ENCODE measurements at places on chromosomes 5 and 9.

DNA sequence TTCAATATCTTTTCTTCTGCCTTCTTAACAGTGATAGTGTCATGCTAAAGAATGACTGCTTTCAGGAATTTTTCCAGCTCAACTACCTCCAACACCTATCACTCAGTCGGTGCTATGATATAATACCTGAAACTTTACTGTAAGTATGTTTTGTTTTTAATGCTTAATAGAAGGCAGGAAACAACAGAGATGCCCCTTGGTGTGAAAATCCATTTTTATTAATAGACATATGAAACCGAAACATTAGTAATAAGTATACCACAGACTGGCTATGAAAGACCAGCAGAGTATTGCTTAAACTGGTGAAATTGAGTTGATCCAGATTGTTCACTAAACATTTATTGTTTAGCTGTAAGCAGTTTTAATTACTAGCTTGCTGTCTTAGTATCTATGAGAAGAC is 25.2 kb downstream of the SKP2 start:
- DNase-seq: no peak

- no peak for DNase-seq
Observed at GRCh38 chr9:109593612-109594011, 95.5 kb upstream of the PTPN3 start.

GRCh38 chr5:2187687-2188086 is 305.0 kb upstream of the IRX4 start:
- DNase-seq: no peak

DNA sequence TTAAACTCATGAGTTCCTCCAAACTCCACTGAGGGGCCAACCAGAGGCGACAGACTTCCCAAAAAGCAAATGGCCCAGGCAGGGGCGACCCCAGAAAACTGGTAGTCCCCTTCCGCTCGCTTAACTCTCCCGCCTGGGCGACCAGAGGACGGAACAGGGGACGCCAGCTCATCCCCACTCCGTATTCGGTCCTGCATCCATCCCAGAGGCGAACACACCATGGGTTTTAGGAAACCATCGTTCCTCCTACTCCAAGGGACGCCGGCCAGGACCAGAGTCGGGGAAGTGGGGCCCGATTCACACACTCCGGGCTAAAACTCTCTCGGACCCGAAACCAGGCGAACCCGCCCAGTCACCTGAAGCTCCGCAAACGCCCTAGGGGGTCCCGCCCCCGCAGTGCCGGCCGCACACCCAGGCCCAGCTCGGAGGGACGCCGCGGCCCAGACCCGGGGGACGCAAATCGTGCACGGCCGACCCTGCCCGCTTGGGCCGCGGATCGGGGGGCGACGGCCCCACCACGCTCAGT is 478 bp downstream of the TEX10 start:
- no peak for DNase-seq

- no peak for DNase-seq
Observed at GRCh38 chr9:81052846-81053245, 636.5 kb downstream of the TLE1 start.

- DNase-seq: no peak
Observed at GRCh38 chr9:14932231-14932630, 22.0 kb upstream of the FREM1 start.

DNA sequence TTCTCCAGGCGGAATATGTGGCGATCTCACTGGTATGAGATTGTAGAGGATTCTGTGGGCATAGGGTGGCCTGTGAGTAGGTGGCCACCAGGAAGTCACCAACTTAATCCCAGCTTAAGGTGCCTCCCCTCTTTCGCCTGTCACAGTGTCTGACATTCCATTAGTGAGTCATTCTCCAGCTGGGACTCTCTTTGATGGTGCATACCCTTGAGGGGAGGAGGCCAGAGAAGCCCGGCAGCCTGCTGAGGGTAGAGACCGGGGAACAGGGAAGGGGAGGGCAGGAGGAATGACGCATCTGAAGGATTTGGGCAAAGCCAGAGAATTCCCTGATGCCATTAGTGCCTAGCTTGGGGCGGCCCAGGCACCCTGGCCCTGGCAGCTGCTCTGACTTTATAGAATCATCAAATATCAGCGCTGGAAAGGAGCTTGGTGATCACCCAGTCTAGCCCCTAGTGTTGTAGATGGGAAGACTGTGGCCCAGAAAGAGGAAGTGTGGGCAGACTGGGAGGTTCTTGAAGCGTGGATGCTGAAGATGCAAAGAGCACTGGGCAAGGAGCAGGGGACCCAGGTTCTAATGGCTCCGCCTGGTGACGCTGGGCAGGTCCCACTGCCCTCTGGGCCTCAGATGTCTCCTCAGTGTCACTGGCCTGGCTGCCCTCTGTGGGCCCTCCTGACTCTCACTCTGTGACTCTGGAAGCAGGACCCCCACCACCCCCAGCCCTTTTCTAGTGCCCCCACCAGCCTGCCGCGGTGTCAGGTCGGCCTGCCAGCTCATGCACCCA is 41.4 kb downstream of the DAB2IP start:
- DNase-seq: peak; percentile 73

- DNase-seq: peak; percentile 78
Observed at GRCh38 chr9:124220946-124221451, 36.8 kb upstream of the NEK6 start.

GRCh38 chr9:38345851-38346755 is 46.4 kb upstream of the ALDH1B1 start:
- no peak for DNase-seq

DNA sequence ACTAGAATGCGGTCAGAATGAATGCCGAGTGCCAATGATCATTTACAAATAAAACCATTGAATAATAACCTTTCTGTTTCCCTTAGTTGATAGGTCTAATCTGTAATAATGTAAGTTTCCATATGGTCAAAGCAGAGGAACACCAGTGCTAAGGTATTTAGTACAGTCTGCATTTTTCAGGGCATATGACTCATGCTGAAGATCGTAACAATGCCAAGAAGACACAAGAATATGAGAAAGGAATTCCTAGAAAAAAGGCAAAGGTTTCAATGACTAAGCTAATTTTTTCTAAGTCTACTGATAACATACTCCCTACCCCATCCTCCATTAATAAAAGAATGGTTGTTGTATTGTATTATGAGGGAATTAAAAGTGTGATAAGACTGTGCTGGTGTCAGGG is 2.8 kb downstream of the OR1L8 start:
- peak; percentile 69 for DNase-seq

DNA sequence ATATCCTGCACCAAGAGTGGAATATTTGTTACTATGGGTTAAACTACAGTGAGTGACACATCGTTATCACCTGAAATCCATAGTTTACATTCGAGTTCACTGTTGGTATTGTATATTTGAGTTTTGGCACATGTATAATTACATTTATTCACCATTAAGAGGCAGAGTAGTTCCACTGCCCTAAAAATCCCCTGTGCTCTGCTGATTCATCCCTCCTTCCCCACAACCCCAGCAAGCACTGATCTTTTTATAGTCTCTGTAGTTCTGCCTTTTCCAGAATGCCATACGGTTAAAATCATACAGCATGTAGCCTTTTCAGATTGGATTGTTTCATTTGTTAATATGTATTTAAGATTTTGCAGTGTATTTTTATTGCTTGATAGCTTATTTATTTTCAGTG is 495.2 kb downstream of the DIRAS2 start:
- DNase-seq: no peak

DNA sequence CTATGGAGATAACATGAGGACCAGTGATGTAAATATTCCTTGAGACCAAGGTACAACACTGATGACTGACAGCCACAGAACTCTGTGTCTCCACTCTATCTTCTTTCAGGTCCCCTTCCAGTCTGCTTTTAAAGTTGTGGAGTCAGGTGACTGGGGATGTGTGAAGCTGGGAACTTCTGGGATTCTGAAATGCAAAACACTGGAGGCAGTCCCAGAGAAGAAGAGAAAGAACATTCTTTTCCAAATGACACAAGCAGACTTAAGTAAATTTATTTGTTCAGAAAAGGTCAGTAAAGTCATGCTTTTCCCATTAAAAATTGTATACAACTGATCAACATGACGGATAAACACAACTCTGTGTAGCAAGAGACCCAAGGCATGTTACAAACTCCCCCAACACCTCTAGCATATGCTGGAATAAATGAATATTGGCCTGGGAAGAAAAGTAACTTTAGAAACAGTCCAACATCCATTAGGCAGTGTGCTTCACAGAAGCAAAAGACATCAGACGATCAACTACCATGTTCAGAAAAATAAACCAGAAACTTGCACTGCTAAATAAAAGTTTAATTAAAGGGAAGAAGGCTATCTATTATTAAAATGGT is 92.4 kb upstream of the IFNK start:
- DNase-seq: no peak

- no peak for DNase-seq
Observed at GRCh38 chr5:147534172-147534951, 24.5 kb upstream of the DPYSL3 start.

GRCh38 chr9:131046093-131046380 is 37.1 kb downstream of the LAMC3 start:
- DNase-seq: peak; percentile 10

DNA sequence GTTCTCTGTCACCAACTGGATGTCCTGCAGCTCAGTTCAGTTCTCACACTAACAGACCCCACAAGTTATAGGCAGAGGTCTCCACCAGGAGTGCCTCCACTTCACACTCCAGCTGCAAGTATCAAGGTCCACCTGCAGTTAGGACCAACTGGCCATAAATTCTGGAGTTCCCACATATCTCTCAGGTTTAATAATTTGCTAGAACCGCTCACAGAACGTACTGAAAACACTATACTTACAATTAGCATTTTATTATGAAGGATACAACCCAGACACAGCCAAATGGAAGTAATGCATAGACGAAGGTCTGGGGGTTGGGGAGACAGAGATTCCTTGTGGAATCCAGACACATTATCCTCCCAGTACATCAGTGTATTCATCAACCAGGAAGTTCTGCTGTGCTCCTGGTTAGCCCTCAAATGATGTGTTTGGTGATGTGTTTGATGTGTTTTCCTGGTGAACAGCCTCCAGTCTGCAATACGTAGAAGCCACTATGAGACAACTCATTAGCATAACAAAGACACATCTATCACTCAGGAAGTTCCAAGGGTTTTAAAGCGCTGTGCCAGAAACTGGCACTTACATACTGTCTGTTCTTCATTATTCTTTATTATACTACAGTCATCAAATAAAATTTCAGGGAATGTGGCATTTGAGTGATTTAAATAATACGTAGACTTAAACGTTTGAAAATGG is 25.4 kb downstream of the OGN start:
- no peak for DNase-seq

DNA sequence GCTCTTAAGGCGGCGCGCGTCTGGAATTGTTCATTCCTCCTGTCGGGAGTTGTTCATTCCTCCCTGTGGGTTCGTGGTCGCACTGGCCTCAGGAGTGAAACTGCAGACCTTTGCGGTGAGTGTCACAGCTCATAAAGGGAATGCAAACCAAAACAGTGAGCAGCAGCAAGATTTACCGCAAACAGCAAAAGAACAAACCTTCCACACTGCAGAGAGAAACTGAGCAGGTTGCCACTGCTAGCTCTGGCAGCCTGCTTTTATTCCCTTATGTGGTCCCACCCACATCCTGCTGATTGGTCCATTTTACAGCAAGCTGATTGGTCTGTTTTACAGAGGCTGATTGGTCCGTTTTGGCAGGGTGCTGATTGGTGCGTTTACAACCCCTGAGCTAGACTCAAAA is 1365.3 kb upstream of the WWC1 start:
- no peak for DNase-seq

GRCh38 chr9:127694890-127695720 is 11.7 kb upstream of the CFAP157 start:
- DNase-seq: no peak

- no peak for DNase-seq
Observed at GRCh38 chr5:68657055-68657961, 436.5 kb upstream of the SLC30A5 start.

- no peak for DNase-seq
Observed at GRCh38 chr5:89968958-89969381, 440.6 kb downstream of the CETN3 start.

DNA sequence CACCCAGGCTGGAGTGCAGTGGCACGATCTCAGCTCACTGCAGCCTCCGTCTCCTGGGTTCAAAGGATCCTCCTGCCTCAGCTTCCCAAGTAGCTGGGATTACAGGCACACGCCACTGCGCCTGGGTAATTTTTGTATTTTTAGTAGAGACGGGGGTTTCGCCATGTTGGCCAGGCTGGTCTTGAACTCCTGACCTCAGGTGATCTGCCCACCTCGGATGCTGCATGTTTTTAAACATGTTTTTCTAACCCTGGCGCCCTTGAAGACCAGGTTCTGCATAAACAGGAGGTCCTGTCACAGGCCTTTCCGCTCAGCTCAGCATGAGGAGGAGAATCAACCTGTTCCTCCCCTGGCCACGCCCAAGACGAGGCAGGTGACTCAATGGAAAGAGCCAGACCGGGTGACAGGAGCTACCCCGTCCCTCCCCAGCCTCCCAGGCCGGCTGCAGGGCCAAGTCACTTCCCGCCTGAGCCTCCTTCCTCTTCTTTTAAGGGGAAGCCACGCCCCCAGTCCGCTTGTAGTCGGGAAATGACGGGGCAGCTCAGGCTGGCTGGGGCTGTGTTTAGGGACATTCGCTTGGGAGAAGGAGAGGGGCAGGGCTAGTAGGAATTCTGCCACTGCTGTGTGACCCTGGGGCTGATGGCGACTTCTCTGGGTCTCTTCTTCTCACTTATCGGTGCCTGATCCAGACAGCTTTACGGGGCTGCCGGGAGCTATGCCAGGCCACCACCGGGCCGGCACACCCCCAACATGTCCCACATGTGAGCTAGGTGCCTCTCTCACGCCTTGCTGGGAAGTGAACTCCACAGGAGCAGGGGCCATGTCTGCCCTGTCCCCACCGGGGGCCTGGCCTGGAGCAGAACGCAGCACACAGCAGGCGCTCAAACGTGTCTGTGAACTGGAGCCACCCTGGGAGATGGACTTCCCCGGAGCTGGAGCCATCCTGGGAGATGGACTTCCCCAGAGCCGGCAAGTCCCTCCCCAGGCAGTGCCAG is 6.1 kb downstream of the NOTCH1 start:
- DNase-seq: peak; percentile 79

DNA sequence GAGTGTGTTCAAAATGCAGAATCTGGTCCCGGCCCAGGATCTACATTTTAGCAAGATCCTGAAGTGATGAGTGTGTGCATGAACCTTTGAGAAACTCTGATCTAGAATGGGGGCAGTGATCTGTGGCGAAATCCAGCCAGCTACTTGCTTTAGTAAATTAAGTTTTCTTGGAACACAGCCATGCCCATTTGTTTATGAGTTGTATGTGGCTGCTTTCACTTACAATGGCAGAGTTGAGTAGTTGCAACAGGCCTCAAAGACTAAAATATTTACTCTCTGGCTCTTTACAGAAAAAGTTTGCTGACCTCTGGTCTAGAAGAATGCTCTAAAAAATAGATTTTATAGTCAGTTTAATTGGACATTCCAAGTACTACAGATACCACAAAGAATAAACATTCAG is 588.3 kb downstream of the BNC2 start:
- DNase-seq: no peak

- no peak for DNase-seq
Observed at GRCh38 chr5:148559461-148559860, 94.9 kb downstream of the HTR4 start.

- DNase-seq: no peak
Observed at GRCh38 chr5:95949810-95950209, 11.8 kb downstream of the ELL2 start.
